Inflammatory macrophage treated with lipopolysaccharide for 1 hour (primary cell): ENCODE measurements at places on chromosomes 5 and 9.
A peak's percentile ranks its signal among the peaks of the same experiment; 100 is the strongest.

DNA sequence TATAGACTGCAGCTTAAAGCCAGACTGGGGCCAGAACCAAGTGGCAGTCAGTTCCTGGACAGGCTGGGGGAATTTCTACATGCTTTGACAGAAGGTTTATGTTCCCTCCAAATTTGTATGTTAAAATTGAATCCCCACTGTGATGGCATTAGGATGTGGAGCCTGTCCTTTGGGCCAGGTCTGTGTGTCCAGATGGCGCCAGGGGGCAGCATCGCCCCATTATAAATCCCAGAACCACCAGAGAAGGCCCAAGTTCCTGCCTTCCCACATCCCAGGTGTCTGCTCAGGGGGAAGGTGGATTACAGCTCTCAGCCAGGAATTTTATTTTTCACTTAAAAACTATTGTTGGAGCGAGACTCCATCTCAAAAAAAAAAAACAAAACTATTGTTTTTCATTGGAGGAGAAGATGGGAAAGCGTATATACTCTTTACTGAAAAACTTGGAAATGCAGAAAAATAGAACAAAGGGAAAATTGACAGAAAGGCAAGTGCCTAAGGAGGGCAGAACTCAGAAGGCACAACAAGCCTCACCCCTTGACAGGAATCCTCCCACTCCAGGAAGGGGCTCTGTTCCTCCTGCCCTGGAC lies 5.0 kb downstream of the IL3 start:
- DNase-seq, result peak; percentile 66

- DNase-seq, result no peak
These were observed 10.7 kb downstream of the PRRC2B start for GRCh38 chr9:131404581-131404980.

- DNase-seq, result no peak
These were observed 2.9 kb upstream of the C7 start for GRCh38 chr5:40906351-40906751.

DNA sequence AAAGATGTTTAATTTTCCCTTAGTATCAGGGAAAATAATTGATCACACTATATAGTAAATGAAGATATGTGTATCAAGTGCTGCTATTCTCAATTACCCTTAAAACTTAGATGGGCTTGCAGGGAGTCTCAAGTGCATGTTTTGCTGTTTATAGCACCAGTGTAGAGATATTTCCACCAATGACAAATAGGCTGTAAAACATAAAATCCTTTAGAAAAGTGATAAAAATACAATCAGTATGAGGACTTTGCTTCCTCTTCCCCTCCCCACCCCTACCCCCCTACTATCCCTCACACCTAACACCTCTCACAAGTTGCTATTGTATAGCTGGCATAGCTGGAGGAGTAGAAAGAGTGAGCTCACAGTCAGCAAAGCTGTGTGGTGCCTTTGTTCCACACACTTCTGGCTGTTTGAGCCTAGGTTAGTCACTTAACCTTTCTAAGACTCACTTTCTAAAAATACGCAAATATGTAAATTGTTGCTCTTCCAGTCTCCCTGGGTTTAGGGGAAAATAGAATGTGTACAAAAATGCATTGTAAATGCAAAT lies 93.1 kb downstream of the PDE4D start:
- no peak for DNase-seq

- DNase-seq, result no peak
These were observed 15.5 kb upstream of the GNAQ start for GRCh38 chr9:78047106-78047505.

DNA sequence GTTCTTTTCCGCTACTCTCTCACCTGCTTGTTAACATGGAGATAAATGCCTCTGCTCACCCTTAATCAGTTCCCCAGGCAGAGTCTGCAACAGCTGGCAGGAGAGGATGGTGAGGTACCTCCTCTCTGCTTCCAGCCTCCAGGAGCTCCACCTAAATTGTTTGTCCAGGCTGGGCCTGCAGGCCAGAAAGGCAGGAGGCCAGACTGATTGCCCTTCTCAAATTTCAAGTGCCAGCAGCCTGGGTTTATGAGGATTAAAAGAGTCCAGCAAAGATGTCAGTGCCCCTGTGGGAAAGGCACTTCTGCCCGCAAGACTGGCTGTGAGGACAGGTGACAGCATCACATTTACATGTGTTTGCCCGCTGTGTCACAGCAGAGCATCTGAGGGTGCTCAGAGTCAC lies 19.8 kb downstream of the CORO2A start:
- DNase-seq, result no peak

- DNase-seq, result peak; percentile 35
These were observed 63.9 kb downstream of the MEGF9 start for GRCh38 chr9:120650352-120650751.

DNA sequence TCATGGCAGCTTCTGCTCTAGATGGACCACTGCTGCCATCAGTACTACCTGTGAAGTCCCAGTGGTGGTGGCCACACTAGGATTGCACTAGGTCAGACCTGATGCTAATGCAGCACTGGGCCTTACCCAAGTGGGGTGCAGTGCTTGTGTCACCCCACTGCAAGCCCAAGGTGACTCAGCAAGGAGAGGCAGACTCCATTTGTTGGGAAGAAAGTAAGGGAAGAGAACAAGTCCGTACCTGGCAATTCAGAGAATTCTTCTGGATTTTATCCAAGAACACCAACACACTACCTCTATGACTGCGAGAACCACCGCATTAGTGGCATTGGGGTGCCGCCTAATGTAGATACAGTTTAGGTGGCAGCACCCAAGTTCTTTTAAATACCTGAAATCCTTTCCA lies 34.0 kb upstream of the TYRP1 start:
- no peak for DNase-seq

GRCh38 chr5:32565145-32565544 lies 20.2 kb upstream of the SUB1 start:
- DNase-seq, result no peak

DNA sequence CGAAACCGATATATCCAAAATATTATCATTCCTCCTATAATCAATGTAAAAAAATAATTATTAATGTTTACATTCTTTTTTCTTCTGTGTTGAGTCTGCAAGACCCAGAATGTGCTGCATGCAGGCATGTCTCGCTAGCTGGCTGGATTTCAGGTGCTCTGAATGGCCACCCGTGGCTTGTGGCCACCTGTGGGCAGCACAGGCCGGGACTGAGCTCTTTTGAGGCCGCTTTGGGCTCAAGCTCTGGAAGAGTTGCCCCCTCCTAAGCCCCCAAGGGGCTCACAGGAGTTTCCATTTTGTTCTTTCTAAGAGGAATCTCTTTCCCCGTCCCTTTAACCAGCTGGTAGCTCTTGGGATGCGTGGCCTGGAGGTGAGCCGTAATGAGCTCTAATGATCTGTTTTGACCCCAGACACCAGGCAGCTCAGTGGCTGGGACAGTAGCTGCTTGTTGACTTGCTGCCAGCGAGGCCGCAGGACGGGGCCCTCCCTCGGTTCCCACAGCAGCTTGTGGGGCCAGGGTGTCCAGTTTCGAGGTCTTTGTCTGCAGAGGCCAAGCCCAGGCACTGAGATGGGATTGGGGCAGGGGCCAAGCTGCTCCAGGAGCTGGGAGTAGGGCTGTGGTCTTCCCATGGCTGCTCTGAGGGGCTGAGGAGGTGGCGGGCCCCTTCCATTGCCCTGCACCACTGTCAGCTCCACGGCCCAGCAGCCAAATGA lies 20.8 kb downstream of the ASS1 start:
- no peak for DNase-seq

- DNase-seq, result no peak
These were observed 28.6 kb upstream of the TRIM14 start for GRCh38 chr9:98147582-98147981.

DNA sequence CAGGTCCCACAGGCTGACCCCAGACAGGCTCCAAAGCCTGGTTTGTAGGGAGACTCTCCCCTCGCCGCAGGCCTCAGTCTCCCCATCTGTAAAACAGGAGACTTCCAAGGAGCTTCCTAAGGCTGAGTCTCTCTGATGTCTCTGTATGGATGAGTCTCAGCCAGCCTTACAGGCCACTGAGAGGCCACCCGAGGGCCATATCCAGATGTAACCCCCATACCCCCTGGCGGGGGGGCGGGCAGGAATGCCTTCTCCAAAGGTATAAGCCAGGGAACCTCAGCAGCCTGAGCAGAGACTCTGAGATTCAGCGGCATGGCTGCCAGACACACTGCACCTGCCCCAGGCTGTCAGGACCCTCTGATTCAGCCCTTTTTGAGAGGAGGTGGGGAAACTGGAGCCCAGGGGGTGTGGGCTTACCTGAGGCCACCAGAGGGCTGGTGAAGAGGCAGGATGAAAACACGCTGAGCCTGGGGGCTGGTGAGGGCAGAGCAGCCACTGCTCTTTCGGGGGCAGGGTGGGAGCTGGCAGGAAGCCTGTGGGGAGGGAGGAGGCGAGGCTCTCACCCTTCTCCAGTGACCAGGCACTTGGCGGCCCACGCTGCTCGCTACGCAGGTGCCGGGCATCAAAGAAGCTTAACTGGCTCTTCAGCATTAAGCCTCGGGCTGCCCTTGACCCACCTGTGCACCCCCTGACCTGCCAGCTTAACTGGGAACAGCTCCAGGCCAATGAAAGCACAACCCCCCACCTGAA lies 5.5 kb upstream of the SUSD3 start:
- DNase-seq, result no peak

GRCh38 chr9:88530051-88530450 lies 4.9 kb upstream of the NXNL2 start:
- no peak for DNase-seq

GRCh38 chr9:14314424-14314928 lies 535 bp upstream of the NFIB start:
- DNase-seq, result no peak

DNA sequence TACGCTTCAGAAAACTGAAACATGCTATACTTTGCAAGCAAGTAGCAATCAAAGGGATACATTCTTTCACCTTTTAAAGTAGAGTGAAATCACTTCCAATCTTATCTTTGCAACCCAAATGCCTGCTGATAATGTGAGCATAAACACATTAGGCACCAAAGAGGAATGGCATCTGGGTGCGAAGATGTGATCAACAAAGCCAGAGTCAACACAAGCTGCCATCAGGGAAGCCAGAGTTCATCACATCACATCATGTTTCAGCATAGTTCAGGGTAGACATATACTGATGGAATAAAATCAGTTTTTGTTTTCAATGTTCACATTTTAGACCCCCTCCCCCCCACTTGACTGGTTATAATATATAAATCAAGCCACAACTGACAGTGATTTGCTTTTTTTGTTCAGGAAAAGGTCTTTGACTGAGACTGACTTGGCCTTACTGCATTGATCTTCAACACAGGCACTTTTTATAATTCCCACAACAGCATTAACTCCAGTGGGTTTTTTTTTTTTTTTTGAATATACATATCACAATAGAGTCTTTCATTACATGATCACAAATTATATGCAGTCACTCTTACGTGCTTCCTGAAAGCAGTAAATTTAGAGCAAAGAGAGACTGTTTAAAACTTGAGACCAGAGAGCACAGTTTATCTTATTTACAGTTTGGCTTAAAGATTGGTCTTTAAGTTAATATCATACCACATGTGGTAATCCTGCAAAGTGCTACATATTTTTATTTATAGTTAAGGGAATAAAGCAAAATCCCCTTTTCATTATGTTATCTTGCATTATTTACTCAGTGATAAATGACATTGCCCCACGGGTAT lies 20.3 kb downstream of the AOPEP start:
- DNase-seq, result no peak

DNA sequence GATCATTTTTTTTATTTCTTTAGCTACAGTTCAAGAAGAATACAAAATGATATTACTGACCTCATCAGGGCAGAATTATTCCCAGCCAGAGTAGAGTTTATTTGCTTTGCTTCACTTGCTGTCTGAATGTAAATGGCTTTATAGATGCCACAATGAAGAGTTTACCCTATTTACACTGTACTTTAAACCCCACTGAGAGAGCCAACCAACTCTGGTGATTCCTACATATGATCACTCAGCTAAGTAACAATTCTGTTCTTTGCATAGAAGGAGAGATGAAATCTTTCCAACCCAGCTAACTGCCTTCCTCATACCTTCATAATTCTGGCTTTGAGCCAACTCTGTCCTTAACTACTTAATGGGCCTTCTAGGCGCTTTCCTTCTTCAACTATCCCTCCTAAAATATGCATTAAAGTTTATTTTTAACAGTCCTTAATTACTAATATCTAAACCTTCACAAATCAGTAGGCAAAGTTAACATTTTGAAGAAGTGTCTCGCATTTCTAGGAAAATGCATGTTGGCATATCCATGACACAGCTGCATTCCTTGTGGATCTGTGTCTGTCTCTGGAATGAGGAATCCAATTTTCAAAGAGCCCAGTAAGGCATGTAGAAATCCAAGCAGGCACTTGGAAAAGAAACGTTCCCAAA lies 284.8 kb upstream of the GRAMD2B start:
- DNase-seq, result no peak
